Fibroblast of skin of left quadriceps (primary cell): ENCODE measurements at places on chromosomes 12 and 14.

GRCh38 chr14:104256025-104256424 is 117.6 kb downstream of the KIF26A start:
- no peak for DNase-seq

DNA sequence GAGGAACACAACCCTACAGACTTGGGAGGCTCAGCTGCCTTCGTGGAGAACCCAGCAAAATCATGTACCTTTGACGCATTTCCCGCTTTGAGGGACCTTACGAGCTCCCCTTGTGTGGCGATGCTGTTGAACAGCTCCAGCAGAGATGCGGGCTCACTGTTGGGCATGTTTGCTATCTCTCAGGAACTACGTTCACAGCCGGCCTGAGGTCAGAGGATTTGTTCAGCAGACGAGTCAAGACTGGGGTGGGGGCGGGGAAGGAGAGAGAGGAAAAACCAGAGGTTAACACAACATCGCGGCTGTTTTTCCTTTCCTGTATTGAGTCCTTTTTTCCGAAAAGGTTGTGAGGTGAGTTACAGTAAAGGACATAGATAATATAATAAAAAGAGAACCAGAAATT is 45.9 kb downstream of the SLC25A47 start:
- no peak for DNase-seq

DNA sequence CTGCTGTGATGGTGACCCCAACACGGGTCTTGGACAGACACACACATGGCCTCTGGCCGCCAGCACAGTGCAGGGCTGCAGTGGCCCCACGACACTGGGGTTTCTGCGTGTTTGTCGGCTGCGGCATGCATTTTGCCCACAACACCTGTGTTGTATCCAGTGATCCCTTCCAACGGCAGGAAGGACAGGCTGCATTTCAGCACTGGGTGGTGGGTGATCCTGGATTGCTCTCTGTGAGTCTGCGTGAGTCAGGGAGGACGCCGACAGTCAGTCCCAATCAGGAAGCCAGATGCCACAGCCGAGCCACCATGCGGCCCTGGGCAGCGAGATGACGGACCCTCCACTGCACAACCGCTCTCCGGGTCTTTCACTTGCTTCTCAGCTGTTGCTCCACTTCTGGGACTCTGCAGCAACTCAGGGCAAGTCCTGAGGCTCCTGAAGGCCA is 20.6 kb downstream of the LRTM2 start:
- DNase-seq, result no peak

- no peak for DNase-seq
Observed at GRCh38 chr12:47242426-47242825, 162.7 kb upstream of the AMIGO2 start.

GRCh38 chr14:95519699-95520098 is 3.2 kb upstream of the SYNE3 start:
- DNase-seq, result peak; percentile 70

GRCh38 chr12:29844667-29845066 is 60.9 kb upstream of the TMTC1 start:
- no peak for DNase-seq

DNA sequence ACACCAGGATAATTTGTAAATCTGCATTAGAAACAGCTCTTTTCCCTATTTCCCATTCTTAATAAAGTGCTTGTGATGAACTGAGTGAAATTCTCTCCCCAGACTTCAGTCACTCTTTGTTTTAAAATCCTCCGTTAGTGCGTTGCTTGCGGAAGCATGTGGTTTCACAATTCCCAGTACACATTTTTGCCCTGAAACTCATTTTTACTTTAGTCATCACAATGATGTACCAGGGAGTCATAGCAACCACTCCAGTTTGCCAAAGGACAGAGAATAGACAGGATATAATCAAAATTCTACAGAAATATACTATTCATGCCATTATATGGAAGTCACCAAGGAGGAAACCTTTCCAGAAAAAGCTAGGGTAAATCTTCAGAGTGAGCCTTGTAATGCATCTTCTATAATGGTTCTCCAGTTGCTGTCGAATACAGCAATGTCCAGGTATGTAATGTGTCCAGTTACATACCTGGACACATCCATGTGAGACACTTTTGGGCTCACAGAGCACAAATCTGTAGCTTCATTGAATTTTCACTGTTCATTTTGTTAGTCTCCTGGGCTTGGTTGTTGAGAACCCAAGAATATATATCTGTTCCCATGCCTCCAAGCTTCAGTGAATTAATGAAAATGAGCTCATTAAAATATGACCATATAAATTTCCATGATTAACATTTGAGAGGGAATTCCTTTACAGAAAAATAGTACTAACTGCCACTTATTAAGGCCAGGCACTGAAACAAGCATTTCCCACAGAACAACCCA is 57.8 kb downstream of the GPR135 start:
- DNase-seq, result peak; percentile 83

- no peak for DNase-seq
Observed at GRCh38 chr12:49332891-49333371, 4.1 kb downstream of the C1QL4 start.

DNA sequence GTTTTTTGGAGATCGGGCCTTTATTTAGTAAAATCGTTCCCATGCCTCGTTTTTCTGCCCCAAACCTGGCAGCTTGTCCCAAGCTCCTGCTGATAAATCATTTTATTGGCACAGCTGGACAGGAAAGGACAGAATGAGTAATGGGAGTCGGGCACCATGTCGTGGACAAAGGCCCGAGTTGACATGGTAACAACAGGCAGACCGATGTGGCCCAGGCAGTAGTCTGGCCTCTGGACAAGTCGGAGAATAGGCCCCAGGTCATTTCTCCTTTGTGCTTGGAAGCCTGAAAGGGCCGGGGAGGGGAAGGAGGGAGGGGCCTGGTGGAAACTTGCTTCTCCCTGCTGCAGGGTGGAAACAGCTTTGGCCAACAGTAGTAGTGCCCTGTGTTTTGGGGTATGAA is 234.9 kb downstream of the SUDS3 start:
- no peak for DNase-seq

- DNase-seq, result peak; percentile 24
Observed at GRCh38 chr12:80862531-80862930, 75.2 kb downstream of the LIN7A start.

GRCh38 chr12:58347188-58347587 is 405.8 kb downstream of the ATP23 start:
- no peak for DNase-seq

GRCh38 chr12:99092100-99092851 is 447.2 kb downstream of the APAF1 start:
- no peak for DNase-seq

- peak; percentile 54 for DNase-seq
Observed at GRCh38 chr12:75526655-75527511, 15.5 kb upstream of the KRR1 start.

DNA sequence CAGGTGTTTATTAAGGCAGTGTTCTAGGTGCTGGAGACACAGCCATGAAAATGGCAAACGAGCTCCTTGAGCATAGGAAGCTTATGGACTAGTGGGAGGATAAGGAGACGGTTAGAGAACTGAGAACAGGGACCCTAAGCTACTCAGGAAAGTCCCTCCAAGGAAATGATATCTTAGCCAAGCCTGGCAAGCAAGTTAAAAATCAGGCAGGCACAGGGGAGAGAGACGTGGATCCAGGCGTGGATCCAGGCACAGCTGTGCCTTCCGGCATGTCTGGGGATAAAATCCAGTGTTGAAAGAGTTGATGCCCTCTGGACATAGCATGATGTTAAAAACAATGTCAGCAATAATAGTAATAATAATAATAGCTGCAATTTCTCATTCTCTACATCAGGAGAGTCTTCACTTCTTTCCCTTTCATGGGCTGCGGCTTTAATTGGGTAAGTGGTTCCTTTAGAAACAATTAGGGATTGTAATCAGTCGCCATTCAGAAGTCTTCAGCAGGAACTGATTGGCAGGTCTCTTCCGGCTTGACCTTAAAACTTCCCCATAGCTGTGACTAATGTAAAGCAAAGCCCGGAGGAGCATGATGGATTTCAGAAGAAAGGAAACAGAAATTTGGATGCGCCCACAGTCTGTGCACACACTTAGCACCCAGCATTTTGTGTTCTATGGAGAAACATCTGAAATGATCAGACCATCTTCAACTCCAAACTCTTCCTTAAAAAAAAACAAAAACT is 230.2 kb downstream of the SLC41A2 start:
- no peak for DNase-seq

DNA sequence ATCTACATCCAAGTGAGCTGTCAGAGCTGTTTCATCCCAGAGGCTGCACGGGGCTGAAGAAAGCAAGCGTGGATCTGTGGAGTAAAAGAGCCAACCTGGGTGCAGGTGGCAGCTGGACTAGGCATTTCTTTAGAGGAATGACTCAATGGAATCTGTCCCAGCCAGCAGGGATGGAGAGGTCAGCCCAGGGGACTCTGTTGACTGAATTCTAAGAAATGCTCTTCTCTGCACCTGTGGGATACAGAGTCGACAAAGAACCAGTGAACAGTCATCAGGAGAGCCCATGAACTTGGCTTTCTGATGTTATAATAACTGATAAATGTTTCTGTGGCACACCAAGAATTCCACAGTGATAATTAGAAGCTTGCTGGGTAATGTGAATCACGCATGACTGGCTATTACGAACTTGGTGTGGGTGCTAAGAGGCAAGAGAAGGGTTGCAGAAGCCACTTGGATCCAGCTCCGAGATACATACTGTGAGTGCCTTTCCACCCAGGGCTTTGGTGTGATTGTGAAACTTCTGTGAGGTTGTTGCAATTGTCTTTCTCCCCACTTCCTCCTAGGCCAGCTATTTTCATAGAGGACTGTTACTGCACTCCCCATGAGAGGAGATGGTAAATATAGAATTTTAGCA is 16.2 kb downstream of the PYGL start:
- no peak for DNase-seq

DNA sequence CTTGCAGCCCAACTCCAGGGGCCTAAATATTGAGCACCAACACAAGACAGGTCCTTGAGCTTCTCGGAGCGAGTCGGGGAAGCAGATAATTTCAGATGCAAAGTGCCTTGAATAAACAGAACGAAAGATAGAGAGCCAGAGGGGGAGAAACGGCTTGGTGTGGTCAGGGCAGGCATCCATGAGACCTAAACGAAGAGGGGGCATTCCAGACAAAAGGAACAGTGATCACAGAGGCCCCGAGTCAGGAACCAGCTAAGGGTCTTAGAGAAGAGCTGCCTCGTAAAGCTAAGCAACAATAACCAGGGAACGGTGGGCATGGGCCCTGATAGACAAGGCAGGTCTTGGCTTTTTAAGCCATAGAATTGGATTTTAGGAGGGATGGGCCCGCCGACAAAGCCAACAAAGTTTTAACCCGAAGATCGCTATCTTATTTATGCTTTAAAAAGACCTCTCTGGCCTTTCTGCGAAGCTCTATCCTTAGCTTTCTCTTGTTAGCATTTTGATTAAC is 421 bp upstream of the ACADS start:
- DNase-seq, result no peak

- no peak for DNase-seq
Observed at GRCh38 chr14:103123634-103124500, 606 bp downstream of the TNFAIP2 start.

- DNase-seq, result no peak
Observed at GRCh38 chr14:102189874-102190273, 50.2 kb downstream of the WDR20 start.

GRCh38 chr14:37894463-37894862 is 299.0 kb downstream of the TTC6 start:
- no peak for DNase-seq

DNA sequence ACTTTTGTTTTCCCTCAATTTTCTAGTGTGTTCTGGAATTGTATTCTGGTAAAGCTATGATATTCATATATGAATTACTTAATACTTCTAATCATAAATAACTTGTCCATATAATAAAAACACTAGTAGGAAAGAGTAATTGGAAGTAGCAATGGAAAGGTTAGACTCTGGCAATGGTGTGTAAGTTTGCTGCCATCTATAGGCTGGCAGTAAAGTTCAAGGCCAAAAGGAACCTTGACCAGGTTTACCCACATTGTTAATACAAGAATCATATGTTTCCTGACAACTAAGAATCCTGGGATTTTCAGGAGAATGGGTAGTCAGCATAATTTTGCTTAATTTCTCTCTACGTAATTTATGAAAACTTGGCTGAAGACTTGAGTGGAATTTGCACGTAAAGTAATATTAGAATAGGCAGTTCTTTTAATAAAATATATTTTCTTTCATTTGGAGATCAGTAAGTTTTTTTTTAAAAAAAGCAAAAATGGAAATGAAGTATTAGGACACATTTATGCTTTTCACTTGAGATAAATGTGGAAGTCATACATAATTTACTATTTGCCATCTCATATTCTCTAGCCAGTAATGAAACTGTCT is 926.7 kb downstream of the GALC start:
- DNase-seq, result no peak

DNA sequence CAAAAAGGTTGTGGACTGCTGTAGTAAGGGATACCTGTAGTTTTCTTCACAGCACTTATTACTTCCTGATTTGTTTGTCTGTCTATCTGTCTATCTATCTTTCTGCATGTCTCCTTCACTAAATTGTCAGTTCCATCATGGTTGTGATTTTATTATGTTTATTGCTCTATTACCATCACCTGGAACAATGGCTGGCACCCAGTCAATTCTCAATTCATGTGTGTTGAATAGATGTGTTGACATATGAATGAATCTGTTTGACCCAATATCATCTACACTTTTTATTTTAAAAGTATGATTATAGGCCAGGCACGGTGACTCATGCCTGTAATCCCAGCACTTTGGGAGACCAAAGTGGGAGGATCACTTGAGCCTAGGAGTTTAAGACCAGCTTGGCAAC is 224.4 kb downstream of the NUBPL start:
- no peak for DNase-seq

DNA sequence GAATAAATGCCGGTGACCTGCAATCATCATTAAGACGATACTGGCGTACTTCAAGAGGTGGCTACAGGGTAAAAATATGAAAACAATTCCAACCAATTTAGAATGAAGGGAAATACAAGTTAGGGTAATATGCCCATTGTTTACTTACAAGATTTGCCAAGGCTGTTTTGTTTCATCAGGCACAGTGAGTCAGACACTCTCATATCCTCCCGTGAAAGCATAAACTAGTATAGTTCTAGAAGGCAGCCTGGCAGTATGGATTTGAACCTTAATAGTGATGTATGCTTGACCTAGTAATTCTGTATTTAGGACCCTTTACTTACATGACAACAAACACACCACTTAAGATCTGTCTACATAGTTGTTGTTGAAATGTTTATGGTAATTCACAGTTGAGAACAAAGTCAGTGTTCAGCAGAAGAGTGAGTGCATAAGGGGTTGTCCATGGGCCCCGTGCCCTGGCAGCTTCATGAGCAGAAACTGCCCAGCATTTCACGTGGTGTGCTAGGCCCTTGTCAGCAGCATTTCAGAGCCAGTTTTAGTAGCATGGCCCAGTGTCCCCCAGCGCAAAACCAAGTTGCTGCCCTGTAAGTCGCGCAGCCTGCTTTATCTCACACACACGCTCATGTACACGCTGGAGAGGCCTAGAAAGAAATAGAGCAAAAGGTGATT is 80.8 kb downstream of the EP400 start:
- no peak for DNase-seq

- DNase-seq, result peak; percentile 89
Observed at GRCh38 chr12:91037276-91037675, 20.5 kb downstream of the KERA start.

- no peak for DNase-seq
Observed at GRCh38 chr14:32075672-32076277, 1.3 kb upstream of the ARHGAP5 start.
